Inflammatory macrophage treated with lipopolysaccharide for 1 hour (primary cell): ENCODE measurements at places on chromosomes 7 and 10.

- no peak for DNase-seq
These were observed 86.3 kb downstream of the PTPRE start for GRCh38 chr10:127993056-127993690.

- no peak for DNase-seq
These were observed 921.7 kb upstream of the KCND2 start for GRCh38 chr7:119351320-119351719.

DNA sequence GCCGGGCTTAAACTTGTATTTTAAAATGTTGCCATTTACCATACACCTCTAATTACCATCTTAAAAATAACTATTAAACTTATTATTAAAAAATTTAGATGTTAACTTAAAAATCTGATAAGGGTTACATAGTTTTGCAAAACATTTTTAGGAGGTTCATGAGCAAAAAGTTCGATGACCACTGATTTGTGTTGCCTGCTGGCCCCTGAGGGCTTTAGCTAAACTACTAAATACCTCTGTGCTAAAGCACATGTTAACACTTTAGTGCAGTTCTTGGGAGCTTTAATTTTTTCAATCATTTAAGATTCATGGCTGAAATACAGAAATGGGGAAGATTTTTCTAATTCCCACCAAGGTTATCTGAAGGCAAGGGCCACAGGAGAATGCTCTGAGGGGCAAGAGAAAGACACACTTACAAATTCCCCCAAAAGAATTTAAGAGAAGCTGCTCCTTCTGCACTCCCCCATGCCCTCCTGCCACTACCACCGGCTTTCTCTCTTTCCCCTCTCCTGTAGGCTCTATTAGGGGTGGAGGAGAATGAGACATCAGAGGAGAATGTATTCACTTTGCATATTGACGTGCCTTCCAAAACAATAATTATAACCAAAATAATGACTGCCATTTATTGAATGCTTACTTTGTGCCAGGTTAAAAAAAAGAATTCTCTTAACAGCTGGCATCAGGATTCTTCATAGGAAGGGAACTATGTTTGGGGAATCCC is 106.2 kb downstream of the RTKN2 start:
- no peak for DNase-seq

DNA sequence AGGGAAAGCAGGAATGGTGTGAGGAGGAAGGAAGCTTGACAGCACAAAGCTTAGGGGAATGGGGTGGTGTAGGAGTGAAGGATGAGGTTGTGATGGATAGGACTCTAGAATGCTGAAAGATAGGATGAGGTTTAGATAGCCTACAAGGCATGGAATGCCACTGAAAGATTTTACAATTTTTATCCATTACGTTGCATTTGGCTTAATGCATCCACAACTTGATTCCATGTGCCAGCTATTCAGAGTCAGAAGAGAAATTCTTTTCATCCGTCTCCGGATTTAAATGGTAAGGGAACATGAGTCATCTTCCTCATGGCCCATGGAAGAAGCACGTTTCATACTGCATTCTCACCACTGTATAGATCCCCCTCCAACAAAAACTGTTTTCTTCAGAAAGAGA is 212.4 kb upstream of the BMPER start:
- no peak for DNase-seq

- no peak for DNase-seq
These were observed 177.7 kb downstream of the GNAT3 start for GRCh38 chr7:80334196-80334595.

GRCh38 chr10:93826355-93826754 is 67.4 kb upstream of the SLC35G1 start:
- DNase-seq, result no peak

- DNase-seq, result no peak
These were observed 64.4 kb downstream of the SEPTIN7 start for GRCh38 chr7:35865287-35865686.

- no peak for DNase-seq
These were observed 1.5 kb downstream of the FAM131B start for GRCh38 chr7:143360788-143361551.

DNA sequence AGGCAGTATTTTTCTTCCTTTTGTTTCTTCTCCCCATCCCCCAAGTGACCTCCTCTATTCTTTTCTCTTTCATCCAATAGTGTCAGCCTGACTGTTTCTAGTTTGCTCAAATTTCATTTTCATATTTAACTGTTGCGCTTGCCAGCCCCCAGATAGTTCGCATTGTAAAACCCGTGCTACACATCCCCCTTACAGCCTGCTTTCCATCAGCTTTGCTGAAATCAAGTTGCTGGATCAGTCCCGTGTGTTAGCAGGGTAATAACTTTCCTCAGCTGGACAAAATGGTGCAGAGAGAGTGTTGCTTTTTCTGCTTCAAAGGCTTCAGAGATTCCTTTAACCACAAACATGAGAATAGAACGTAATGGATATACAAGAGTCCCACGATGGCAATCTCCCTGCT is 180.6 kb upstream of the NPVF start:
- no peak for DNase-seq

GRCh38 chr7:23712368-23713284 is 2.6 kb downstream of the STK31 start:
- DNase-seq, result peak; percentile 71

DNA sequence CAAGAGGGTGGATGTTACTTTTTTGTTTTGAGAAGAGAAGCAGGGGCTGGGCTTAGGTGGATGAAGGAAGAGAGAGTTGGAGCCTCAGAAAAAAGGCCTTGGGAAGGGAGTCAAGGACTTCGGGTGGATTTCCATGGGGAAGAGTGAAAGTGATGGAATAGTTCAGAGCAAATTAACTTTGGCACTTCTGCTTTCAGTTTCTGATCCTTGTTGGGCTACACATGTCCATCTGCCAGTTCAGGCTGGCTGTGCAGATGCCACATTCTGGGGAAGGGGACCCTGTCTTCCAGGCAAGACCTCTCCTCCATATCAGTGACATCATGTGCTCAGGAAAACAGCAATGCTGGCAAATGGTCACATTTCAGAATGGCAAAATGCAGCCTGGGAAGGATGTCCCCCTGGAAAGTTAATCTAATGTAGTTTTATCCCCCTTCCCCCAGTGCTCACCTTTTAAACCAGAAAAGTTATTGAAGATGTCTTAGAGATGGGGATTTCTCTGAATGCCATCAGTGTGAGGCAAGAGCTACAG is 86.0 kb downstream of the WDFY4 start:
- peak; percentile 32 for DNase-seq

DNA sequence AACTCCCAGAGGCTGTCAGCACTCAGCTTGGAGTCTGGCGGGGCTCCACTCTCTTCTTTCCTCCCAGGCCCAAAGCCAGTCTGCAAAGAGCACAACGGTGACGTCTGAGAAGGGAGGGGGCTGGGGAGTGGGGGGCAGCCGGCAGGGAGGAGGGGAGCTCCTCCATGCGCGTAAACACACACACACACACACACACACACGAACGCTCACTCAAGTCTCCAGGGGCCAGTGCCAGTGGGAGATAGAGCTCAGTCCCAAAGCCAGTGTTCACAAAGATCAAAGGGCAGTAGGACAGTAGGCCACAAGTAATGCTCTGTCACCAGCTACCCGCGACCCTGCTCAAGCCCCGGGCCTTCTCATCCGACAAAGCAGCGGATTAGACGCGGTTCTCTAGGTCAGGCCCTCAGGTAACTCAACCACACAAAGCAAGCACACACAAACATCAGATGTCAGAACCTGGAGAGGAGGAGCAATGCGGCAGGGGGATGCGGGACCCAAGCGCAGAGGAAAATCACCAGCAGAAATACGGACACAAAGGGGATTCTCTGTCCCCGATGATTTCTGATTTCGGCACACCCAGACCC is 19.9 kb downstream of the TCAF1 start:
- no peak for DNase-seq

- no peak for DNase-seq
These were observed 130.7 kb downstream of the BAMBI start for GRCh38 chr10:28807760-28808613.

DNA sequence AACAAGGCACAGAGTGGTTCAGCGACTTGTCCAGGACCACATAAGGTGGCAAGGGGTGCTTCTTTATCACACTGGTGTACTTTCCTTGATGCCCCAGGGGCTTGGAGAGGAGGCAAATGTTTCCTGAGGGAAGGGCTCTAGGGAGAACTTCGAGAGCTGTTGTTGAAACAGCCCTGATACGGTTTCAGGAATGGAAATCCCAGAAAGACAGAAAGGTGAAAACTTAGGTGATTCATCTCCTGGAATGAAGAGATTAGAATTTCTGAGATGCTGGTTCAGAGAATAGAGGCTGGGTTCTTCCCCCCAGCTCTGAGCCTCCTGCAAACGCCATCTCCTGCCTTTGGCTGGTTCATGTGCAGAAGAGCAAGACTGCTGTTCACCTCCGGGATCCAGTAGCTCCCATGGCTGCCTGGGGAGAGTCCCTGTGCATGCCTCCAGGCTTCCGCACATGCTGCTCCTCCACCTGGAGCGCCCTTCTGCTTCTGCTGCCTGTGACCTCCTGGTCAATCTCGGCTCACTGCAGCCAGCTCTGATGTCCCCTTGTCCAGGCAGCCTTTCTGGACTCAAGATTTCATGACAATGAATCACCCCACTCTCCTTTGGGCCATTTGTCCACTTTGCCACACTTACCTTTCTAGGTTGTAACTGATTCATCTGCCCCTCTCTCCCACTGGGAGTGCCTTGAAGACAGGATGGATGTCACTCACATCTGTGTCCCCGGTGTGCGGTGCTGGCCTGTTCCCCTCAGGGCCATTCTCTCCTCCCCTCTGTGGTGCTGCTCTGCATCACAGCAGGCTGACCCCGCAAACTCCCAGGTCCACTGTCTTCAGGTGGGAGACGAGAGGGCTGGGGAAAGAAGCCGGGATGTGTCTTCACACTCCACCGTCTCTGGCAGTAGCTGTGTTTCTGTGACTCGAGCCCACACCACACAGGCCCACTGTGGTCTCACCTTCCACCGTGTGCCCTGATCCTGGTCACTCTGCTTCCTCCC is 3.6 kb upstream of the CDH23 start:
- no peak for DNase-seq

GRCh38 chr7:47884675-47885074 is 63.6 kb downstream of the PKD1L1 start:
- DNase-seq, result no peak

GRCh38 chr10:740936-741431 is 51.5 kb upstream of the DIP2C start:
- DNase-seq, result no peak

DNA sequence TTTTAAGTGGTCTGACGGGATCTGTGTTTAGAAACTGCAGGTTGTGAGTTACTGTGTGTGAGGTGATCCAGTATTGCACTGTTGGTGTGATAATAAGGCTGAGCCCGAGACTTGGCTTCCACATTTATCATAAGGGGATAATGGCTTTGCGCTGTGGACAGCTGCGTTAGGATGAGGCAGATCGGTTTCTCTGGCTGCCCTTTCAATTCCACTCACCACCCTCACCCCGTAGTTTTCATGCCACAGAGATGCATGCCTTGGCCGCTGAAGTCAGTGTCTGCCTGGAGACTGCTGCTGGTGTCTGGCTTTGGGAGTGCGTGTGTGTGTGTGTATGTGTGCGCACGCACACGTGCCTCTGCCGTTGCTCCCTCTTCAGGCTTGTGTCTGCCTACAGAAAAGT is 273.0 kb downstream of the CCDC3 start:
- no peak for DNase-seq

GRCh38 chr7:78734626-78735025 is 718.8 kb downstream of the MAGI2 start:
- no peak for DNase-seq

GRCh38 chr7:140557809-140558518 is 78.7 kb upstream of the MKRN1 start:
- no peak for DNase-seq

- peak; percentile 33 for DNase-seq
These were observed 159.9 kb downstream of the ZNF365 start for GRCh38 chr10:62534031-62534430.

DNA sequence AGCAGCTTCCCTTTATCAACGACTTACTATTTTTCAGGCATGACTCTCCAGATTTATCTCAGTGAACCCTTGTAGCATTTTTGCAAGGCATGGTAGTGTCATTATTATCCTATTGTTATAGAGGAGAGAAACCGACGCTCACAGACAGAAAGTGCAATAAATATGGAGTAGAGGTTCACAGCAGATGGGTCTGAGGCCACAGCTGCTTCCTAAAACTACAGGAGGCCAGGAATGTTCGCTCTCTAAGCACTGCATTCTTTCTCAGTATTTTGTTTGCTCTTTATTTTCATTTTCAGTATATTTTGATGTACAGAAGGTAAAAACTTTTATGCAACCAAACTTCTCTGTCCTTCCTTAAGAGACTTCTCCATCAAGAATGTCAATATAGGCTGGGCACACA is 4.5 kb upstream of the AEBP1 start:
- DNase-seq, result no peak

DNA sequence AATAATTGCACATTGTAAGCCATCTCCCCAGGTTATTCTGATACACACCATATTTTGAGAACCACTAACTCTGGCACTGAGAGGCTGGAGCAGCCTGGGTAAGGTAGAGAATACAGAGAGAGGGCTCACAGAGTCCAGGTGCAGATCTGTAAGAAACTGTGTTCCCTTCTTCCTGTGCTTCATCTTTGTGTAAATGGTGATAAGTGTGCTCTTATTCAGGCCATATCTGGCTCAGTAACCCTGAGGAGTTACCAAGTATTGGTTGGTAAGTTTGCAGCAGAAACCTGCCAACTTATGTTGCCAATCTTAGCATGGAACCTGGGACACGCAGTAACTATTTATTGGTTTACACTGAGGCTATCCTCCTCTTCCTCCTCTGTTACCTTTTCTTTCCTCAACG is 16.2 kb upstream of the ICA1 start:
- no peak for DNase-seq
